ENCODE measurements at places on chromosomes 6 and 20. TPM values are rescaled to one million over a fixed set of nuclear protein-coding genes. Genes with fewer than 3 reads are reported as not detected.

Gene SLC17A3
- not detected for total RNA-seq

Gene TFAP2B
- not detected for total RNA-seq

Gene DLK2
- 0.25 TPM for total RNA-seq

Gene BTNL2
- total RNA-seq, result not detected

Gene RPP21
- total RNA-seq, result 22.0 TPM

Gene SYNE1
- 156 TPM for total RNA-seq

Gene SCRT2
- total RNA-seq, result not detected

- DNase-seq, result no peak
Measured at GRCh38 chr6:125154761-125155135, 1.2 kb downstream of the TPD52L1 start.

DNA sequence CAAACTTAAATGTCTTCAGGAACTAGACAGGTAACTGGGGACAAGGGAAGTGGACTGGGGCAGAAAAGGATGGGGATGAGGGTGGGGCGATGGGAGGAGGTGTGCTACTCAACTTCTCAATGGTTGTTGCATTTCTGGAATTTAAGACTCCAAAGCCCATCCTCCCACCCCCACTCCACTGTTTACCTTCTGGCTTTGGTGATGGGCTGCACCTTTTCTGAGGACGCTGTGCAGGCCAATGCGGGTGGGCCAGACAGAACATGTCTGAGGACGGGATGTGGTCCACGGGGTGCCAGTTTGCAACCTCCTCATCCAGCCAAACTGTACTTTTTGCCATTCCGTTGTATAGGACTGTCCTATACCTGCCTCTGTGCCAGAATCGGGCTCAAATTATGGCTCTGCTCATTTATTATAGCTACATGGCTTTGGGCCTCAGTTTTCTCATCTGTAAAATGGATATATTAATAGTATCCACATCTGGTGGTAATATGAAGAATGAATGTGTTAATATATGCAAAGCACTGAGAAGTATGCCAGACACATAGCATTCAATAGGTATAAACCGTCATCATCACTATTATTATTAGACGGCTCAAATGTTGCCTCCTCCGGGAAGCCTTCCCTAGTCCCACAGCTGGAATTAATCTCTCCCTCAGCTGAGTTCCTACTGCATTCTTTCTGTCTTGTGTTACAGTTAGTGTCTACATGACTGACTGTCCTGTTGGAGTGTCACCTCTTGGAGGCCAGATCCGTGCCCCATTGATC, 31.0 kb upstream of the VEGFA start:
- DNase-seq, result no peak

DNA sequence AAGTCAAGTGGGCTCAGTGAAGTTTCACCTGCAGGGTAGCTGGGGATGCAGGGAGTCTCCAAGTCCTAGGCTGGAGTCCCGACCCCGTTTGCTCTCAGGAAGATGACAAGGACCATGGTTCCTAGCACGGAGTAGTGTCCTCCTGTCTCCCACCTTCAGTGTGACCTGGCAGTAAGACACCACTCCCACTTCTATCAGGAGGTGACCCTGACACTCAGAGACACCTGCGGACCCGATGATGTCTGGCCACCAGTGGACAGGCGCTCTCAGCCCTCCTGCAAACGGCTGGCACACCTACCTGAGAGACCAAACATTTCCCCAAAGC, 1.1 kb downstream of the SOD2 start:
- no peak for DNase-seq

DNA sequence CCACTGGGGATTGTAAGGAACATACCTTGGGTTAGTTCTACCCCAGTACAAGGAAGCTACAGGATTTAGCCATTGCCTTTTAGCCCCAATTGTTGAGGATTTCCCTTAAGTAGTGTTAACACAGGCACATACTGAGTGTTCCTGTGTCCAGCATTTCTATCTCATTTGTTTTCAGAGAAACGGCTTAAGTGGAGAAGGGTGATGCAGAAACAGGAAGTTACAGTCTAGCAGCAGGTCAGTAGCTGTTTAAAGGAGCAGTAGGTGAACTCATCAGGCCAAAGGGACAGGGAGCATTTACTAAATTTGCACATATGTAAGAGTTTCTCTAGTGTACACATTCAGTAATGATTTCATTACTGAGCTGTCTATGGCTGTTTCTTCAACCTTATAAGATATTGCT, 644.2 kb upstream of the GJE1 start:
- DNase-seq, result no peak

GRCh38 chr6:63882208-63882607, 246.6 kb downstream of the PHF3 start:
- DNase-seq, result no peak

DNA sequence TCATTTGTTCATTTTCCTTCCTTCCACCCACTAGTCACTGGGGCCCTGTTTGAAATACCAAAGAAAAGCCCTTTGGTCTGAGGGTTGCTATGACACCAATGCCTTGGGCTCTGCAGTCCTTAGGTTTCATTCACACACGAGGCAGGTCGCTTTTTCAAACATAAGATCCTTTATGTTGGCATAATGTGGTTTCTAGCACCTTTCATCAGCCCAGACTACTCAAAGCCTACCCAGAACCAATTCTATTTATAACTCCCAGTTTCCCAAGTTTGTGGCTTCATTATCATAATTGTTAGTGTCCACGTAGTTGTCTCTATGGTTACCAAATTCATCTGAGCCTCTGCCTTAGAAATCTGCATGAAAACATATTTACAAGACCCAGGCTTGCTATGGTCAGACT, 6.6 kb upstream of the TP53RK start:
- no peak for DNase-seq

DNA sequence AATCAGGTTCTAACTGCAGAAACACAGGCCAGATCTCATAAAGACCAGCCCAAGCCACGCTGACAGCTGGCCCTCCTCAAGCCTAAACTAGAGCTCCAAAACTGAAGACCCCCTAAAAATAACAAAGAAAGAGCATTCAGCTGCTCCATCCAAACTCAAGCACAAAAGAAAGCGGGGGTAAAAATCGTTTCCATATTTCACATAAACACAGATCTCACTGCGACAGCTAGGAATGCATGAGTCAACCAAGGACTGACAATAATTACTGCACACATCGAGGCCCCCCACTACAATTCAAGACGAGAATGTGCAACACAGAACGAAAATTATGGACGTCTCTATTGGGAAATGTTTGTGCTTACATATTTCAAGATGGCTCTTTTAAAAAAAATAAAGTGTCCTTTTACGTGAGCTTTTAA, 31.1 kb downstream of the CNKSR3 start:
- DNase-seq, result no peak

DNA sequence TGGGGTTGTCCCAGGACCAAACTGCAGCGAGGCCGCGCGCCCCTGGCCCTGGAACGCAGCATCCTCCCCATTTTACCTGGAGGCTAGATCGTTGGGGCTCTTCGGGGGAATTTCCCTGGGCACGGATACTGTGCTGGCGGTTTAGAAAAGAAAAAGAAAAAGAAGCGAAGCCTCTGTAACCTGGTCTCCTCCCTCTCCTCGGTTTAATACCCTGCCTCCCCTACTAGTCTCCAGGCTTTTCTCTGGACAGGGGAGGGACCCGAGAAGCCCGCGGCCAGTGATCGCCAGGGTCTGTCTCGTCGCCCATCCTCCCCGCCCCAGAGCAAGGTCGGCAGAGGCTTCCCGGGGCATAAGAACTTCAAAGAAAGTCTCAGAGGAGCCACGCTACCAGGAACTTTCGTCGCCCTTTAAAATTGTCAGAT, 6.1 kb upstream of the LAMP5 start:
- no peak for DNase-seq

DNA sequence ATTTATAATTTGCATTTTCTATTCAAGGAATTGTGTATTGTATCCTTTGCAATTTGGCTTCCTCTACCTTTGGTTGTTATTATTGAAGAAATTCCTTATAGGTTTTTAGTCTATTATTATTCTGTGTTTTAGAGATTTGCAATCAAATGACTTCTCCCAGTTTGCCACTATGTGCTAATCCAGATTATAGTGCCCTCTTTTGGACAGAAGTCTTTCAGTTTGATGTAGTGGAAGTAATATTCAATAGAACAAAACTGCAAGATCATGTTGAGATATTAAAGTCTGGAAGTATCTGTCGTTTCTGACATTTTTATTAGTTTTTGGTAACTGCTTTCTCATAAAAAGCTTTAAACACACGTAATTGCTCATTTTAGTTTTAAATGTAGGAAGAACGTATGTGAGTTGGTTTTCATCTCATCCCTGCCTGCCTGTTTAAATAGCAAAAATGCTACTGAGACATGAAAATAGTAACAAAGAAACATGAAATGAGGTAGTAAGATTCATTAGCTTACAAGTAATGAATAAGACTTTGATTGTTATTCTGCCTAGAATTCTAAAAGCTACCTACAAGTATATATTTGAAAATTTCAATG, 72.8 kb downstream of the RTN4IP1 start:
- no peak for DNase-seq

- DNase-seq, result no peak
Measured at GRCh38 chr6:153340568-153340967, 209.5 kb upstream of the RGS17 start.

DNA sequence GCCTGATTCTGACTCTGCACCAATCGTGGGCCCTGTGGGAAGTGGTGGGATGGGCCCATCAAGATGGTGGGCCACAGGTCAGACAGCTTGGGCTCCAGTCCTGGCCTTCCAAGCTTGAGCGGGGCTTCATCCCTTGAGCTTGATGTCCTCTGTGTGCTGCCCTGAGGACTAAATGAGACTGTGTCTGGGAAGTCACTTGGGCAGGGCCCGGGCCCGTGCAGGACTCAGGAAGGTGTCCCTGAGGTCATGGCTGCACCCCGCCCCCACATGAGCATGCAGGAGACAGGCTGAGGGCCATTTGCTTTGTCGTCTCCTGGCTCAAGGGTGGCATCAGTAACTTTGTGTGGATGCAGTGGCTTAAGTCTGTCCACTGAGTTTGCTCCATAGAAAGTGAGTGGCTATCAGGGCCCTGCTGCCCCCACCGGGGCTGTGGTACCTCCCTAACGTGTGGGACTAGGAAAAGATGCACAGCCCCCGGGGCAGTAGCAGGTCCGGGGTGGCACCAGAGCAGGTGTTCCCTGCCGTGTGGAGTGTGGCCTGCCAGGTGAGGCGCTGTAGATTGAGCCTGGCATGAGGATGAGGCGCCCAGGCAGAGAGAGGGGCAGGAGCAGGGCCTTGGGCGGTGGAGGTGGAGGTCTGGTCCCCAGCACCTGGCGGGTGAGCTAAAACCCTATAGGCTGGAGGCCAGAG, 298.6 kb downstream of the TAF4 start:
- DNase-seq, result no peak

DNA sequence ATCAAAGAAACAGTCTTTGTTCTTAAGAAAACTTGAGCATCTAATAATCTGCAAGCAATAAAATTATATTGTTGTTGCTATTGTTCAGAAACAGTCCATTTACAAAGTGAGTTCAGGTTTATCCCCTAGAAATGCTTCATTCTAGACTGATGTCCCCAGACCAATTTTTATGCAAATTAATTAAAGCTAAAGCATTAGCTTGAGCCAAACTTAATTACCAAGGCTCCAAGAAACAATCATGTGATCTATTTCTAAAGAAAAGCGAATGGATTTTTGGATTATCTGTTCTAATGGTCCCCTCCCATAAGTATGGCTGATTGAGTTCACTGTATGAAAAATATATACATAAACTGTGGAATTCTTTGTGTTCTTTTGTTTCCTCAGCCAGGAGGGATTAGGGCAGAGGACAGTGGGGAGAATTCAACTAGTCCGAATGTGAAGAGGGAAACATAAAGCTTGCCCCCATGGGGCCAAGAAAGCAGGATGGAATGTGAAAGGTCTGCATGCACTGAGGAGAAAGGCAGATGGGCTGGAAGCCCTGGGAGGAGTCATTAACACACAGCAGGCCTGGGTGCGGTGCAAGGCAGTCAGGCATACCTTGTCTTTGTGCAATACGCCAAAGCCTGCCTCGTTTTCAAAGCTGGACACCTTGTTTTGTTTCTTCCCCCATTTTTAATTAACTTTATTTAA, 597.1 kb downstream of the KIF16B start:
- DNase-seq, result no peak

Measured in pulmonary artery endothelial cell (primary cell).